Hematopoietic multipotent progenitor cell treated with erythropoietin and hydrocortisone succinate and interleukin-3 and kit ligand, for 6 days (in vitro differentiated cells): ENCODE measurements at places on chromosomes 12 and 14.

DNA sequence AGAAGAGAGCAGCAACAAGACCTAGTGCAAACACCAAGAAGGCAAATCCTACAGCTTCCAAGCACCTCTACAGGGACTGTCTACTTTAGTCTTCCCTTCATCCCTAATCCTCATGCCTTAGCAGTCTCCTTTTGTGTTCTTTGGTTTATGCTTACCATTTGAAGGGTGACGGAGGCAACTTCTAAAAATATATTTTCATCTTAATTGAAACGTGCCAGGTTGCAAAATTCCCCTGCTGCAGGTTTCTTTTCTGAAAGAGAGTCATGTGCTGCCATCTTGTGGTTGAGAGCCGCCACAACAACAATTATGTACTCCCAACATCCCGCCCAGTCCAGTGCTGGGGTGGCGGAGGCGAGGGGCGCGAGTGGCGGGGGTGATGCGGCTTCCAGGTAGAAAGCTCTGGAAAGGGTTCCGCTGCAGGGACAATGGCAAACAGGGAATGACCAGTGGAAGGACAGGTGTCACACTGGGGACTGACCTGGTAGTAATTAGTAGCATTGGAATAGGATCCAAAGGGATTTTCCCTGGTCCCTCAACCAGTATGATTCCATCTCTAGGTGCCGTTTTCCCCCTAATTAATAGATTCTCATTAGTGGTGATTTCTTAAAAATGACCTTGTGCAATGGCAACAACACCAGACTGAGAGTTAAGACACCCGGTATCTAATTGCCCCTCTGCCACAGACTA, 80.3 kb upstream of the GNG2 start:
- peak; percentile 83 for DNase-seq

DNA sequence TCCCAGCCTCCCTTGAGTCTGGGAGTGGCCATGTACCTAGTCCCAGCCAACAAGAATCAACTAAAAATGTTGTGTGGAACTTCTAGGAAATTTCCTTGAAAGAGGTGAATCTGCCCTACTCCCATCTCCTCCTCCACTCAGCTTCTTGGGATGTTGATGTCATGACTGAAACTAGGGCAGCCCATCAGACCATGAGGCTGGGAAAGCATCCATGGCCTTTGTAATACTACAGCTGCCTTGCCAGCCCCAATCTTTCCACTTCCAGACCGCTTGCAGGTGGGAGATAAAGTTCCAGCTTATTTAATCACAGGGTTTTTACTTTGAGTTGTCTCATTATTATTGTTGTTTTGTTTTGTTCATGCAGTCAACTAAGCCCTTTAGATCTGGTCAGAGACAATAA, 170.3 kb upstream of the LMNTD1 start:
- DNase-seq, result no peak

- no peak for DNase-seq
Measured at GRCh38 chr12:53128780-53129569, 25.7 kb downstream of the SOAT2 start.

GRCh38 chr12:11756523-11756922, 107.0 kb downstream of the ETV6 start:
- no peak for DNase-seq

- DNase-seq, result no peak
Measured at GRCh38 chr14:104219731-104220214, 81.4 kb downstream of the KIF26A start.

DNA sequence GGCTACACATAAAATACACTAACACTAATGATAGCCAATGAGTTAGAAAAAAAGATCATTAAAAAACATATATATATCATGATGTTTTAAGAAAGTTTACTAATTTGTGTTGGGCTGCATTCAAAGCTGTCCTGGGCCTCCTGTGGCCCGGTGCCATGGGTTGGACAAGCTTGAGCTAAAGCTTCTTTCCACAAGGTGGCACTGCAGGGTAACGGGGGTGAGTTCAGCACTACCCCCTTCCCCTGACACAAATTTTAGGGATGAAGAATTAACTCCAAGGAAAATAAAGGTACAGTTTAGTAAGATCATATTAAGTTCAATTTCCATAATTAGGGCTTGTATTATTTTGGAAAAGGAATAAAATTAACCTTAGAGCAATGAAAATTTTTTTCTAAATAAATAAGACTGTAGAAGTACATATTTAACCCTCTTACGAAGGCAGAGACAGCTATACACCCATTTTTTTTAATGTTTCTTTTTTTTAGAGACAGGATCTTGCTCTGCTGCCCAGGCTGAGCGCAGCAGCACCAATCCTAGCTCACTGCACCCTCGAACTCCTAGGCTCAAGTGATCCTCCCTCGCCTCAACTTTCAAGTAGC, 38.9 kb downstream of the PPP1R13B start:
- peak; percentile 89 for DNase-seq

GRCh38 chr12:71061451-71061850, 96.3 kb downstream of the TSPAN8 start:
- DNase-seq, result no peak

DNA sequence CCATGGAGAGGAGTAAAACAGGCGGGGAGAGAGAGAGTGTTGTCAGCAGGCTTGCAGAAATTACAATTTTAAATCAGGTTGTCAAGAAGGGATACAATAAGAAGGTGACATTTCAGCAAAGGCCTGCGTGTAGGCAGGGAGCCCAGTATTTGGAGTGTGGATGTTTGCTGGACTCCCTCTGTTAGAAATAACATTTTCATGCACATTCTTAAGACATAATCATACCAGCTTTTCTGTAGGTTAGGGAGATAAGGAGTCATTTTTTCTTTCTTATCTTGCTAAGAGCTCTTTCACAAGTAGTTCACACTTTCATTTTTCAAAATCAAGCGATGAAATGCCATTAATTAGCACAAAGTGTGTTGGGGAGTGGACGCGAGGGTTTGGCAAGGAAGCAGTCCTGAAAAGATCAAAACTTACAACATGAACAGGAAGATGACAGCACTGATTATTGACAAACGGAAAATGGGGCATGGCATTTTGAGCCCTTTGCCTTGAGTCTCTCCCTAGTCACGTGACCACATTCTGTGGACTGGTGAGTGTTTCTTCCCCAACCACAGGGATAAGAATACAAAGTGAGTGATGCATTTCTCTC, 160.2 kb downstream of the DAD1 start:
- DNase-seq, result peak; percentile 88

DNA sequence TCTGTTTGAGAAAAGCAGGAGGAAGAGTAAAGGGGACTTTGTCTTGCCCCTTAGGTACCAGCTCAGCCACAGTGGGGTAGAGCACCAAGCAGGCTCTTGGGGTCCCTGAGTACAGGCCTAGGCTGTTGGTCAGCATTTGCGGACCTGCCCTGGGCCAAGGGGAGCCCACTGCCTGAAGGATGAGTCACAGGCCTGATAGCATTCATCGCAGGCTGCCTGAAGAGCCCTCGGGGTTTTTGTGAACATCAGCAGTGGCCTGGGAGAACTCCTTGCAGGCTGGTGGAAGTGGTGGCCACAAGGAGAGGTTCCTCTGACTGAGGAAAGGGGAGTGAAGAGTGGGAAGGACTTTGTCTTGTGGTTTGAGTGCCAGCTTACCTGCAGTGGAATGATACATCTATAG, 25.0 kb upstream of the P2RX7 start:
- no peak for DNase-seq

GRCh38 chr14:57686304-57686703, 179.6 kb downstream of the SLC35F4 start:
- no peak for DNase-seq

GRCh38 chr12:75042125-75042524, 167.5 kb downstream of the KCNC2 start:
- no peak for DNase-seq

DNA sequence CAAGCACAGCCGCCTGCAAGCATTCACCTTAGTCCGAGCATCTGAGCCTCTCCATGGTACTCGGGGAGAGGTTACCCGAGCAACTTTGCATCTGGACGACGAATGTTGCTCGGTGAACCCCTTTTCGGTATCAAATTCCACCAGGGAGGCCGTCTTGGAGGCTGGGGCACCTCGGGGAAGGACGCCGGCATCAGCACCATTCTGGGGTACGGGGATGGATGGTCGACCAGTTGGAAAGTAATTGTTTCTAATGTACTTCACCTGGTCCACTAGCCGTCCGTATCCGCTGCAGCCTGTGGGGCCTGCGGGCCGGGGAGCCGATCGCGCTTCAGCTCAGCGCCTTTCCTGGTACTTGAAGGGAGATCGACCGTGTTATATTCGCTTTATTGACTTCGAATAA, 161.7 kb upstream of the RTL1 start:
- no peak for DNase-seq

GRCh38 chr14:23047751-23048693, 6.0 kb downstream of the PSMB11 start:
- no peak for DNase-seq

- DNase-seq, result no peak
Measured at GRCh38 chr14:83184531-83184930, 1650.9 kb upstream of the SEL1L start.

- DNase-seq, result no peak
Measured at GRCh38 chr14:20976291-20976690, 13.5 kb upstream of the METTL17 start.

- no peak for DNase-seq
Measured at GRCh38 chr12:49651855-49652254, 28.5 kb downstream of the PRPF40B start.

- DNase-seq, result no peak
Measured at GRCh38 chr14:65065719-65066118, 36.6 kb downstream of the MAX start.

GRCh38 chr14:86462193-86462753, 932.3 kb downstream of the FLRT2 start:
- peak; percentile 46 for DNase-seq

DNA sequence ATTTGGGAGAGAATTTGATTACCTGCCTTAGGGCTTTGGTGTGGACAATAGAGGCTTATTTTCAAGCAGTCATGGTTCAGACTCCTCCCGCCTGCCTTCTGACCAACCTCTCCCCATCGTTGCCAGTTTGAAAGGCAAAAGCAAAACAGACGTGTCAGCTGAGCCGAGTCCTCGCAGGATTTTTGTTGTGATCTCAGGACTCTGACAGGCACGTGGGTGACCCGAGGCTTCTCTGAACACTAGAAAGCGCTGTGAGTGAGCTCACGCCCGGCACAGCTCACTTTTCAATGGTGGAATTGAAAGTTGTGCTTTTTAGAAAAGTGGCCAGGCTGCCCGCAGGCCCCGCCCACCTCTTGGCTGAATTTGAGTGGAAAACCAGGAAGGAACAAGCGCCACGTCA, 130.1 kb downstream of the GLT1D1 start:
- DNase-seq, result no peak

DNA sequence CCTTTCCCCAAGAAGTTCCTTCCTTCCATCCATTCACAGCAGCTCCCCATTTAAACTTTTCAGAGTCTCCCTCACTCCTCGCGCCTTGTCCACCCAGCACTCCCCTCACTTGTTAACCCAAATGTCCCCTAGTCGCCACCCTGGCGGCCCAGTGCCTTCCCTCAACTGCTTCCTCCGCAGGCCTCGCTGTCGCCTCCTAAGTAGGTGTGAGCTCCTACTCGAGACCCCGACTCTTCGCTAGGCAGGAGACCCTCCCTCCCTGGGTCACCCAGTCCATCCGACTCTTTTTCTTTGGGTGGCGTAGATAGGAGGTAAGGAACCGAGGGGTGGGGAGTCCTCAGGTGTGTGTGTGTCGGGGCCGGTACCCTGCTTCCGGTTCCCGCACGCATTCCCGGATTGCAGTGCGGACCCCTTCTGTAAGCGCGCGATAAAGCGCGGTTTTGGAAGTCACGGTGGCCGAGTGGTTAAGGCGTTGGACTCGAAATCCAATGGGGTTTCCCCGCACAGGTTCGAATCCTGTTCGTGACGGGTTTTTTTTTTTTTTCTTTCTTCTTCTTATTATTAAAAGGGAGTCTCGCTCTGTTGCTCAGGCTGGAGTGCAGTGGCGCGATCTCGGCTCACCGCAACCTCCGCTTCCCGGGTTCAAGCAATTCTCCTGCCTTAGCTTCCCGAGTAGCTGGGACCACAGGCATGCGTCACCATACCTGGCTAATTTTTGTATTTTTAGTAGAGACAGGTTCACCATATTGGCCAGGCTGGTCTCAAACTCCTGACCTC, 823 bp upstream of the SMARCC2 start:
- peak; percentile 90 for DNase-seq

GRCh38 chr14:73386342-73386741, 72.0 kb downstream of the NUMB start:
- no peak for DNase-seq

DNA sequence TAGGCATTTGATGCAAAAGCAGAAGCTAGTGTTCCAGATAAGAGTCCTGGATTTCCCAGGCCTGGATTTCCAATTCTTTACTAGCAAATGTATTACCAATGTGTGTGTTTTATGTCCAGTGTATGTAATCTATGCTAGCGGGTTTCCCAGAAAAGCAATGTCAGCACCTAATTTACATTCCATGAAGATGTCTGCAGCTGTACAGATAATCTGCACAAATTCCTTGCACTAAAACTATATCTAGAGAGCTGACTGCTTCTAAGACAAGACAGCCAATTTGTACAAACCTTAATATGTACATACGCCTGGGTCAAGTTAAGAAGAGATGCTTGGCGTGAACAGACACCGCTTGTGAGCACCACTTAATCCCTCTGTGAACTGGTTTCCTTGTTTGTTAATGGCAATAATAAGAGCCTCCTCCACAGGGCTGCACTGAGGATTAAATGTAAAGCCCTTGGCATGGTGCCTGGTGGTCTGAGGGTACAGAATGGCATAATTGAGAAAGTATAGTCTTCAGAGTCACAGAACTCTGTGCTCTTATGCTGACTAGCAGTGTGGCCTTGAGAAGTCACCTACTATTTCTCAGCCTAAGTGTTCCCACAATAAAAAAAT, 185.6 kb downstream of the EPS8 start:
- DNase-seq, result no peak

- no peak for DNase-seq
Measured at GRCh38 chr14:103503296-103503695, 19.3 kb downstream of the CKB start.

DNA sequence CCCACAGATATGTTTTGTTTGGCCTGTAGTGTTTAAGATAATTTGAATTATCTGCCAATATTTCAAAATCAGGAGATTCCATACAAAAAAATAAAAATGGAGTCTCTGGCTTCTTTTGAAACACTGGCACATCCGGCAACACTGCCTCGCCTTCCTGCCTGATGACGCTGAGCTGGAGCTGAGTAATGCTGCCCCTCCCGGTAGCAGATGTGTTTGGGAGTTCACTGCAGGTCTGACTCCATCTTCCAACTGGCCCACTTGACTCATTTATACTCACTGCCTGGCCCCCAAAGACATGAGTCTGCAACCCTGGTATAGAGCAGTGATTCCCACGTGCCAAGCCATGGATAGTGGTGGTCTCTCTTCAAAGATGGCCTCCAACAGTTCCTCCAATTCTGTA, 7.4 kb downstream of the CIT start:
- peak; percentile 13 for DNase-seq

DNA sequence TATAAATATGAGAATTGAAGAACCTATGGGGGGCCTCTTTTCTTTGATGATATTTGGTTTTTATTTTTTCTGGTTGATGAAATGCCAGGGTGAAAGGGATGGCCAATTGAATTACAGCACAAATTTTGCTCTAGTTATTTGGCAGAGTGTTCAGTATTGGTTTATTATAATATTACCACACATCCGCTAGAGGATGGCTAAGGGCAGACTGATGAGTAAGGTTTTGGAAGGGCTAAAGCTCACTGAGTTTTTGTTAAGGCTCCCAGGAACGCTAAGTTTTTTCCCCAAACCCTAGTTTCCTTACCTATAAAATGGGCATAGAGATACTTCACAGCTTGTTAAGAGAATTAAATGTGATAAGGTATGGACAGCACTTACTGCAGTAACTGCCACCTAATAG, 34.3 kb upstream of the LRRC10 start:
- no peak for DNase-seq

GRCh38 chr12:59372956-59373355, 222.9 kb upstream of the SLC16A7 start:
- peak; percentile 5 for DNase-seq

- no peak for DNase-seq
Measured at GRCh38 chr12:90987101-90987500, 17.7 kb downstream of the EPYC start.
